ENCODE measurements at places on chromosomes 3 and 15.

DNA sequence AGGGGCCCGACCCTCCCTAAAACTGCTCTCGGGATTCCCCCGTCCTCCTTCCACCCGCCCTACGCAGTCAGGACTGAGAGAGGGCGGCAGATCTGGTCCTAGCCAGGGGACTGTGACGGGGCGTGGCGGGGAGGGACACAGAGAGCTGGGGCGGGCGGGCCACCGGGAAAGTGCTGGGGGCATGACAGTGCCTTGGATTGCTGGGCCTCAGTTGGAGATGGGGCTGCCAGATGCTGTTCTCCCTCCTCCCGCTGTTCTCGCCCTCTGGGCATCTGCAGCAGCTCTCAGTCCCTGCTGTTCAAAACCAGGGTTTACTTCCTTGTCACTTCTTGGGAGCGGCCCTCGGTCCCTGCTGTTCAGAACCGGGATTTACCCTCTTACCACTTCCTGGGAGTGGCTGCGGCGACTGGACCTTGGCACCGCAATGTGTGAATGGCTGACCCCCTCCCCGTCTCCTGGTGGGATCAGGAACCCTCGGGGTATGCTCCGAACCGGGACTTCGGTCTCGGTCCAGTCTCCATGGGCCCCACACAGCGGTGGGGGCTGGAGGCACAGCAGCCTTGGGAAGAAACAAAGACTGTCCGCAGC lies 1.8 kb upstream of the RPP25 start:
- no peak for DNase-seq

- DNase-seq, result no peak
Measured at GRCh38 chr15:77527164-77527778, 105.4 kb downstream of the LINGO1 start.

- DNase-seq, result no peak
Measured at GRCh38 chr15:90015749-90016148, 14.6 kb downstream of the ZNF710 start.

- no peak for DNase-seq
Measured at GRCh38 chr15:58731756-58732535, 17.6 kb downstream of the ADAM10 start.

DNA sequence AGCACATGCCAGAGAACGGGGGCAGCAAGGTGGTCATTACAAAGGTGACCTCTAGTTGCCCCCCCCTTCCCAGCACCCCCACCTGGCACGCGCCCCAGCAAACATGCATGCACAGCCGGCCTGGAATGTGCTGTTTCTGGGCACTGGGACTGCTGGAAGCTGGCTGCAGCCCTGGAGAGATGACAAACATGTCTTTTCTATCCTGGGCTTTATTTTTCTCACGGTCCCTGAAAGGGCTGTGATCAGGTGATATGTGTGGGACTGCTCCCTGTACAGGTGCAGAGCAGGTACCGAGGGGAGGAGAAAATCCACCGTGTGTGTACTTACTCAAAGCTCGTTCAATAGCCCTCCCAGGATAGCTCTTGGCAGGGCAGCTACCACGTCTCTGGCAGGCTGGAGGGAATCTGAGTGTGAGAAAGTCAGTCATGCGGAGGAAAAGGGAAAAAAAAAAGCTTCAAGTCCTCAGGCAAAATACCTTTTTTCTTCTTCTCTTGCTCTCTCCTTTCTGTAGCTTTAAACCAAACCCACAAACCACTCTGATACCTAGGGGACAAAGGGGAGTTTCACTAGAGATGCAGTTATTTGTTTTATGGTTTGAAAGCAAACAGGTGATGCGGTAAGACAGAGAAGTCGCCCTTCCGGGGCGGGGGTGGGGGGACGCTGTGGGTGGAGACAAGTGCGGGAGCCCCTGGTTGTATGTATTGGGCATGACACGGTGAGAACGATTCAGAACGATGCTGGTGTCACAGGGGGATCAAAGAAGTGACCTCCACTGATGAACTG lies 5.0 kb upstream of the HES1 start:
- no peak for DNase-seq

DNA sequence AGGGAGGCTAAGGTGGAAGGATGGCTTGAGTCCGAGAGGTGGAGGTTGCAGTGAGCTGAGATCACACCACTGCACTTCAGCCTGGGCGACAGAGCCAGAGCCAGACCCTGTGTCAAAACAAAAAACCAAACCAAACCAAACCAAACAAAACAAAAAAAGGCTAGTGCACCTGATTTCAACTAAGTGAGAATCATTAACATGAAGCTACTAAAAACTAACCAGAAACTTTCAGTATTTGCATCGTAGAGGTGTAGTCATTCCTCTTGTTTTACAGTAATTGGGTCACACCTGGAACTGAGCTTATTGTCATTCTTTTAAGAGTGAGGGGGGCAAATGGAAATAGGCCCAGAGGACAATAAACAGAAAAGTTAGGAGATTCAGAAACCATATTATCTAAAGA lies 58.5 kb downstream of the ST6GAL1 start:
- no peak for DNase-seq

DNA sequence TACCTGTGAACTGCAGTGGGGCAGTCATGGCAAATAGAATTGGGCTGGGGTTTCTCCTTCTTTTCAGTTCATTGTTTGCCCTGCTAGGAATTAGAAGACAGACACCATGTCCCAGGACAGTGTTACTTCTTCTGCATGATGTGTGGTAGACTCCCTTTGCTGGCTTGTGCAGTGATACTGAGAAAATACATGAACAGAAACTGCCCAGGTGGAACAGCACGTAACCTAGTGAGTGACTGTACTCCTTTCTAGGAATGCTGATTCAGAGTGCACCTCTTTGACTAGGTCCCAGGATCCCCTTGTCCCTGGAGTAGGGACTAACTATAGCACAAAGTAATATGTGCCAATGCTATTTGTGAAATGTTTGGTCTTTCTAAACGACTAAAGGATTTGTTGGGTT lies 10.7 kb upstream of the SLC22A13 start:
- no peak for DNase-seq

GRCh38 chr3:184786280-184786941 lies 25.6 kb upstream of the VPS8 start:
- DNase-seq, result no peak

GRCh38 chr15:83747050-83747717 lies 93.3 kb downstream of the ADAMTSL3 start:
- no peak for DNase-seq

- DNase-seq, result no peak
Measured at GRCh38 chr3:71494212-71494611, 89.3 kb downstream of the FOXP1 start.

DNA sequence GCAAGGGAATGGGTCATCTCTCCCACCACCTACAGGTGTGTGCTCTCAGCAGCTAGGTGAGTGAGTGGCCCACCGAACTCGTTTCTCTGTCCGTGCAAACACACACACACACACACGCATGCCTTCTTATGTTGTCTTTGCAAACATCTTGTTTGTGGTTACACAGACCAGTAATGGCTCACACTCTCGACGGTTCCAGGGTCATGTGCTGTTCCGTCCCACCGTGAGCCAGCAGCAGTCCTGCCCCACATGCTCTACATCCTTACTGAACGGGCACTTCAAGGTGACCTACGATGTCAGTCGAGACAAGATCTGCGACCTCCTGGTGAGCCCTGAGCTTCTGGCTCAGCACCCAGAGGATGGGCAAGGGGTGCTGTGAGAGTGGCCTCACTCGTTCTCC lies 4.3 kb downstream of the ITIH1 start:
- DNase-seq, result no peak

DNA sequence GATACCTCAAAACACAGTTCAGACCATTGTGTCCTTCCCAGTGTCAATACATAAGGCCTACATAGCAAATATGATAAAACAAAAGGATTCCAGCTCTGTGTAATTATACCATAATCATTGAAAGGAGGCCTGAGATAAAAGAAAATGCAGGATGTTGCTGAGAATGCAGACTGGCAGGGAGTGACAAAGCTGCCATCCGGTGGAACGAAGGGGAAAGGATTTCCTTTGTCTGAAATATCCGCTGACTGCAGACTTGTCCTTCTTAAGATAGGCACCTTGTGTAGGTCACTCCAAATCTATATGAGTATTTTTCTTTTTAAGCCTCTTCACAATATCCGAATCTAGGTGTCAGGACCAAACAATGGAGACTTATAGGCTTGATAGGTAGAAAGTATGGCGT lies 108.0 kb downstream of the KCNH8 start:
- no peak for DNase-seq

GRCh38 chr15:70196372-70197316 lies 98.9 kb upstream of the TLE3 start:
- no peak for DNase-seq

DNA sequence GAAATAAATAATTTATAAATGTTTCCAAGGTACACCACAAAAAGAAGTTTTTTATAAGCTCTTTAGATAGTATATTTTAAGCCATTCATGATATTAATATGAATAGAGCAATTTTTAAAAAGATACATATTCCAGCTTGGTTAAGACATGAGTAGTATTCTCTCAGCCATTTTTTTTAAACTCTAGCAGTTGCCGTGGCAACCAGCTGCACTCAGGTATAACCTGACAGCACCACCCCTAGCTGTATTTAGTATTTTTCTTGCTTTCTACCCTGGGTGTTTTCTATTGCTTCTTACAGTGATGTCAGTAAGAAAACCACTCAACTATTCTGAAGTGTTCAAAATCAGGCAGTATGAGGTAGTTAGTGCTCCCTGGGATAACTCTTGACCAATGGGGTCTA lies 496.3 kb upstream of the CNTN3 start:
- DNase-seq, result no peak

GRCh38 chr3:41893977-41894376 lies 67.9 kb downstream of the ULK4 start:
- no peak for DNase-seq

GRCh38 chr3:113736548-113737089 lies 9.4 kb downstream of the NAA50 start:
- DNase-seq, result peak; percentile 19

- no peak for DNase-seq
Measured at GRCh38 chr3:46517016-46517783, 19.4 kb downstream of the RTP3 start.

- DNase-seq, result no peak
Measured at GRCh38 chr3:134380249-134380648, 6.0 kb upstream of the AMOTL2 start.

DNA sequence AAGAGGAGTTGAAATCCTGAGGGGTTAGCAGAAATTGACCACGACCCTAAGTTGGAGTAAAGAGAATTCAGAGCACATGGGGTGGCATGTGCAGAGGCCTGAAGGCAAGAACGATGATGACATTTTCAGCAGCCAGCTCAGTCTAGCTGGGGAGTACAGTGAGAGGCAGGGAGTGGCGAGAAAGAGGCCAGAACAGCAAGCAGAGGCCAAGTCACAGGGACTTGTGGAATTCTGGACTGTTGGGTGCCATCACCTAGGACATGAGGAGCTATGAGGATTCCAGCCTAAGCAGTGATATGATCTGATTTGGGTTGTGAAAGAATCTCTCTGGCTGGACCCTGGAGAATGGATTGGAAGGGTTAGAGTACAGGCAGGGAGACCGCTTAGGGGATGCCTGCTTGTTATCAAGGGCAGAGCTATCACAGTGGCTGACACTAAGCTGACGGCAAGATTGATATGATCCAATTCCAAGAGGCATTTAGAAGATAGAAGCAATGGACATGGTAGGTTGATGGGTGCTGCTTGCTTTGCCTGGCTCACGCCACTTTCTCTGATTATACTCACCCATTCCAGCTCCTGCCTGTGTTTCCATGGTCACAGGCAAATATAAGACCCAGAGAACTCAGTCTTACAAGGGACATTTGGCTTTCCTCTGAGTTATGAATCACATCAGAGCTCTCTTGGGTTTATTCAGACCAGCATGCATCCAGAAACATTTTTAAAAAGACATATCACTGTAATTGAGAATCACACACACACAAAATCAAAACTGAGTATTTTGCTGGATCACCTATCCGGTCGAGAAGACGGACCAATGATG lies 66.4 kb downstream of the LRTM1 start:
- DNase-seq, result no peak

GRCh38 chr15:35243758-35244157 lies 158.7 kb upstream of the NANOGP8 start:
- no peak for DNase-seq

DNA sequence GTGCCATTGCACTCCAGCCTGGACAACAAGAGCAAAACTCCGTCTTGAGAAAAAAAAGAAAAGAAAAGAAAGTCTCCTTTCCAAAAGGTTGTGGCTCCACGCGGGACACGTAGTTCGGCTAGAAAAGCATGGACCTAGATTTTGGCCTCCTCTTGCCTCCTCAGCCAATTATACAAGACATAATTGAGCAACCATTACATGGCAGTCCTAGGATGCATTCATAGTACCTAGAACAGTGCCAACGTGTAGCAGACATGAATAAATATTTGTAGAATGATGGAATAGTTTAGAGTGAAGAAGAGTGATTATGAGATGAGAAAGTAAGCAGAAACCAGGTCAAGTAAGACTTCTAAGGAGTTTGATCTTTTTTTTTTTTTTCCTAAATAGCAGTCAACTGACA lies 112.5 kb downstream of the ZNF609 start:
- DNase-seq, result no peak

- DNase-seq, result no peak
Measured at GRCh38 chr15:34341381-34342212, 1.3 kb downstream of the NOP10 start.

- DNase-seq, result no peak
Measured at GRCh38 chr15:70902107-70902506, 9.5 kb downstream of the LRRC49 start.

- no peak for DNase-seq
Measured at GRCh38 chr3:11591391-11592282, 52.1 kb downstream of the VGLL4 start.

Measured in activated CD4-positive, alpha-beta T cell treated with anti-CD3 and anti-CD28 coated beads, Interleukin-2, amount 50 U/mL, for 24 hours (primary cell).